ENCODE measurements at places on chromosomes 7 and 10. TPM values are rescaled to one million over a fixed set of nuclear protein-coding genes. Genes with fewer than 3 reads are reported as not detected.

The GATA3 gene
- total RNA-seq: 0.18 TPM

- peaks cover 76% of the 10 kb centered on the region for H3K36me3 ChIP-seq
- no peak overlapping the region for H3K4me3 ChIP-seq
- H3K27me3 ChIP-seq: no peaks in the 10 kb centered on the region
- peaks cover 5% of the 10 kb centered on the region for H3K4me1 ChIP-seq
Observed at GRCh38 chr7:66952343-66953043, 31.5 kb downstream of the TMEM248 start.

The OPALIN gene
- not detected for total RNA-seq

DNA sequence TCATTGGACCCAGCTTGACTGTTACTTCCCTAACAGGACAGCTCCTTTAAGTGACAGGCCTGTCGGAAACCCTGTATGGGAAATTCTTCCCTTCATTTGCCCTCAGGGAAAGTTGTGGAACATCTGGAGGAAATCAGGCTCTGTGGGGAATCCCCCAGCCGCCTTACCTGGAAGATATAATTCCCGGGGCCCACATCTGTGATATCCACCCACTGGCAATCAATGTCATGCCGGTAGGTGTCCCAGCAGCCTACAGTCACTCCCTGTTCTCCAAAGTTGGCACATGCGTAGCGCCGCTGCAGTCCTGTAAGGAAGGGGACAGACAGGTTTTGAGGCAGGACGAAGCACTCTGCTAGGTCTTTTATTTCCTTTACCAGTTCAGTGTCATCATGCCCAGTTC, 16.6 kb downstream of the LOXL4 start:
- no peaks in the 10 kb centered on the region for H3K27me3 ChIP-seq
- H3K4me3 ChIP-seq: no peak overlapping the region
- no peak overlapping the region for H3K27ac ChIP-seq
- H3K36me3 ChIP-seq: peaks cover 68% of the 10 kb centered on the region

The UTF1 gene
- total RNA-seq: not detected

DNA sequence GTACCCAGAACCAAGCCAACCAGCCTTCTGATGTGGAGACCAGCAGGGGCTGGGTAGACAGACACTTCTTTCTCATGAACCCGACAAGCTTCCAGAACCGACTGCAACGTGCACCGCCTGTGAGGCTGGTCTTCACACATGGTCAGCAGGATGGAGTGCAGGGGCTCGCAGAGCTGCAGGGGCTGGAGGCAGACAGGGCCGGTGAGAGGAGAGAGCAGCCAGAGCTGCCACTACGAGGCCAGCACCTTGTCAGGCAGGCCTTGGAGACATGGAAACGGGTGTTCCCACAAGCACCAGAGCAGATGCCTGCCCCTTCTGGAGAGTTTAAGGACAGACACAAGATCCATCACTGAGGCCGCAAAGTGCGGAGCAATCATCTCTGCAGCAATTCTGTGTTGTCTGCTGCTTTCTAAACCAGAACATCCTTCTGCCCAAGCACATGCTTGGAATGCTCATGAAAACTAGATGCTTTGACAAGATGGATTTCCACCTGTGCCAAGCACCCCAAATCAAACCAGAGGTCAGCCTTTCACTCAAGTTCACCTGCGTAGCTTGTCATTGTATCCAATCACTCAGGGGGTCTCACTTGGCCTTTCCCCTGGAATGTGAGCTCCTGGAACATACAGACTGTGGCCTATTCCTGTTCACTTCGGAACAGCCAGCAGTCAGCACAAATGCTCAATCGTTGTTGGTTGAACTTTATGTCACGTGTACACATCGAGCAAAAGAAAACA, 32.2 kb downstream of the FRMPD2 start:
- H3K4me1 ChIP-seq: no peaks in the 10 kb centered on the region
- no peaks in the 10 kb centered on the region for H3K27me3 ChIP-seq
- no peak overlapping the region for H3K27ac ChIP-seq
- no peaks in the 10 kb centered on the region for H3K36me3 ChIP-seq
- H3K4me3 ChIP-seq: no peak overlapping the region
- DNase-seq: no peak

DNA sequence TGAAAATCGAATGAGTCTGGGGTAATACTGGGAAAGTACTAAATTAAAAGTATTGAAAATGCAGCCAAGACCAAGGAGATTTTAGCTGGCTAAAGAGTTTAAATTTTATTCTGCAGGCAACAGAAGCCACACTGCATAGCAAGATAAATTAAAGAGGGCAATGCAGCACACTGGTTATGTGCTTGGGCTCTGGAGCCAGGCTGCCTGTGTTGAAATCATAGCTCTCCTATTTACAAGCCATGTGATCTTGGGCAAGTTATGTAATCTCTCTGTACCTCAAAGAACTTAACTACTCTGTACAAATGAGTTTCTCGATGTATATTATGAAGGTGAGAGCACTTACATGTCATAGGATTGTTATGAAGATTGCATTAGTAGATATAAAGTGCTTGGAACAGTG, 9.9 kb downstream of the SLC25A13 start:
- peak; percentile 60 for DNase-seq
- no peaks in the 10 kb centered on the region for H3K36me3 ChIP-seq
- no peaks in the 10 kb centered on the region for H3K27me3 ChIP-seq
- H3K27ac ChIP-seq: peak overlapping the region; percentile 20

GRCh38 chr10:93420944-93421825, 60.9 kb downstream of the MYOF start:
- no peaks in the 10 kb centered on the region for H3K27me3 ChIP-seq
- DNase-seq: no peak
- H3K4me3 ChIP-seq: no peak overlapping the region
- peaks cover 17% of the 10 kb centered on the region for H3K4me1 ChIP-seq
- H3K27ac ChIP-seq: peak overlapping the region; percentile 67

DNA sequence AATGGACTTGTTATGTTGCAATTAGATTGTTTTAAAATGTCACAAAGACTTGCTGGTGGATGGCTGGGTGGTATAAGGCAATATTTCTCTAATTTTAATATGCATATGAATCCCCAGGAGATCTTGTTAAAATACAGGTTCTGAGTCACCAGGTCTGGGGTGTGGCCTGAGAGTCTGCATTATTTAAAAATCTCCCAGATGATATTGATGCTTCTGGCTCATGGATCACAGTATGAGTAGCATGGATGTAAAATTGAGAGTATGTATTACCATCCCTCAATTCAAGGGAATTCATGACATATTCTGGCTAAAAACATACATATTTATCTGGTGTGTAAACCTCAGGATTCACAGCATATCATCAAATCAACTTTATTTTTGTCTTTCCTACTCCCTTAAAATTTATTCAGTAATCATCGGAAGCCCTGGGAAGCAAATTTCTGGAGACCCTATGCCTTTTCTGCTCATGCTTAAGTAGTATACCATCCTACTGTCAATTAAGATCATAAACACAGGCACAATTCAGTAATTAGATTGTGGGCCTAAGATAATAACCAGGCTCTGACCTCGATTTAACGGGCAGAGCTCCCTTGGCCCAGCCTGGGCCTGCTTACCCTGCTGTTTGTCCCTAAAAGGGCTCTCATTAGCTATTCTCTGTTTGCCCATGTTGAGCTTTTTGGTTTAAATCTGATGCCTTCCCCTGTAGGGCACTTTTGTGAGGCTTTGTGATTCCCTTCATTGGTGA, 29.6 kb upstream of the ICA1 start:
- no peaks in the 10 kb centered on the region for H3K36me3 ChIP-seq
- no peak overlapping the region for H3K27ac ChIP-seq
- H3K4me3 ChIP-seq: no peak overlapping the region
- no peak for DNase-seq
- H3K4me1 ChIP-seq: no peaks in the 10 kb centered on the region

The GHRHR gene
- total RNA-seq: not detected

- peak; percentile 38 for DNase-seq
- H3K27me3 ChIP-seq: no peaks in the 10 kb centered on the region
- H3K4me1 ChIP-seq: peaks cover 53% of the 10 kb centered on the region
- H3K4me3 ChIP-seq: no peak overlapping the region
- no peaks in the 10 kb centered on the region for H3K36me3 ChIP-seq
Observed at GRCh38 chr10:35448687-35449662, 112.7 kb downstream of the CCNY start.

GRCh38 chr10:29756451-29756850, 121.7 kb upstream of the SVIL start:
- H3K36me3 ChIP-seq: no peaks in the 10 kb centered on the region
- DNase-seq: no peak
- no peak overlapping the region for H3K4me3 ChIP-seq
- peaks cover 14% of the 10 kb centered on the region for H3K4me1 ChIP-seq
- H3K27me3 ChIP-seq: no peaks in the 10 kb centered on the region

The IQUB gene
- total RNA-seq: not detected

The TRIM74 gene
- total RNA-seq: 3.1 TPM

DNA sequence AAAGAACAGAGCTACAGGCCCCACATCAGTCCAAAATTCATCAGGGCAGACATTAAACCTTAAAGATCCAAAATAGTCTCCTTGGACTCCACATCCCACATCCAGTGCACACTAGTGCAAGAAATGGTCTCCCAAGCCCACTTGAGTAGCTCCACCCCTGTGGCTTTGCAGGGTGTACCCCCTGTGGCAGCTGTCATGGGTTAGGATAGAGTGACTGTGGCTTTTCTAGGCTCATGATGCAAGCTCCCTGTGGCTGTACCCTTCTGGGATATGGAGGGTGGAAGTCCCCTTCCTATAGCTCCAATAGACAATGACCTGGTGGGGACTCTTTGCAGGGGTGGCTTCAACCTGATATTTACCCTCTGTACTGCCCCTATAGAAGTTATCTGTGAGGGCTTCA, 128.8 kb upstream of the DKK1 start:
- no peak overlapping the region for H3K4me3 ChIP-seq
- H3K27me3 ChIP-seq: no peaks in the 10 kb centered on the region

GRCh38 chr7:101125989-101126650, 784 bp upstream of the SERPINE1 start:
- no peaks in the 10 kb centered on the region for H3K27me3 ChIP-seq
- peak; percentile 27 for DNase-seq
- peaks cover 10% of the 10 kb centered on the region for H3K36me3 ChIP-seq
- H3K4me3 ChIP-seq: no peak overlapping the region
- peak overlapping the region; percentile 72 for H3K27ac ChIP-seq

The CYP26C1 gene
- total RNA-seq: not detected

All from stomach (tissue), 19 donors.